ENCODE measurements at places on chromosomes 7 and 10.

DNA sequence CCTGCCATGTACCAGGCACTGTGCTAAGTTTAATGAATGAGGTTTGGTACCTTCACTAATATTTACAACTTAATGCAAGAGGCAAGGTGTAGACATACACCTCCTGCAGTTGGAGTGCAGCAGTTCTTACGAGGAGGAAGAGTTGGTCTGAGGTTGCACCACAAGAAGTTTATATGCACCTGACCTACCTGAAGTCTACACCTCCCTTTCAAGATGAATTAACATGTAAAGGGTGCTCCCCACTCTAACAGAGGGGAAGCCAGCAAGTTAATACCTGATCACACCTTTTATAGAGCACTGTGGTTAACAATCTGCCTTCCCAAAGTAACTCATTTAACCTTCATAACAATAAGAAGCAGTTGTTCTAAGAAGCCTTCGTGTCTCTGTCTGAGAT, 120.0 kb downstream of the LYZL1 start:
- DNase-seq = no peak

GRCh38 chr7:117085769-117086463, 132.6 kb downstream of the ST7 start:
- DNase-seq = no peak

DNA sequence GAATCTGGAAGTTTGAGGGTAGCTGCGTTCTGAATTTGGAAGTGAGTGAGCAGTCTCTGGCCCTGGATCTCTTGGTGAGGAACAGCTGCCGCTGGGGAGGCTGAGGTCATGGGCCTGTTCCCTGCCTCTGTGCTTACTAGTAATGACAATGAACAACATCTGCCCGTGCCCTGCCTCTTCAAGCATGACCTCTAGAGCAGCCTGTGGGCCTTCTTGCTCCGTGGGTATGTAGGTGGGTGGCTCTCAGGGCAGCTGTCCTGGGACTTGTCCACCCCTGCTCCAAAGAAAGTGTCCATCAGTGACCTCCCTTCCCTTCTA, 186.2 kb downstream of the CXCL12 start:
- no peak for DNase-seq

- no peak for DNase-seq
These were observed 416.5 kb downstream of the MAGI2 start for GRCh38 chr7:79037001-79037400.

DNA sequence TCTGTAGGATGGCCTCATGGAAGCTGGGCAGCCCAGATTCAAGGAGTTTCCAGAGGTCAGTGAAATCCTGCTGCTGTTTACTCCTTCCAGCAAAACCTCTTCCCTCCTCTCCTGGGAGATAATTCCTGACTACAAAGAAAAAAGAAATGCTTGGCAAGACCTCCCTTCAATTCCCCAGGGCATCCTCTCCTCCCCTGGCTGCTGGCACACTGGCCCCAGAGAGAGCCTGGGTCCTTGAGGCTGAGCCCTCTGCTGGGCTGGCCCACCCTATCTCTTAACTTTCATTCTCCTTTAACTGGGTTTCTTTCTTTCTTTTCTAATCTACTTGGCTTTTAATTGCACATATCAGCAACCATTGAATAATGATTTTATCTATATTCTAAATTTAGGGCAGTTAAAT, 7.7 kb downstream of the DRGX start:
- no peak for DNase-seq

- DNase-seq = no peak
These were observed 12.8 kb downstream of the CREB3L2 start for GRCh38 chr7:137989094-137989493.

- no peak for DNase-seq
These were observed 21.3 kb downstream of the CALML3 start for GRCh38 chr10:5545778-5546710.

- peak; percentile 75 for DNase-seq
These were observed 40.7 kb downstream of the TARP start for GRCh38 chr7:38232502-38233366.

DNA sequence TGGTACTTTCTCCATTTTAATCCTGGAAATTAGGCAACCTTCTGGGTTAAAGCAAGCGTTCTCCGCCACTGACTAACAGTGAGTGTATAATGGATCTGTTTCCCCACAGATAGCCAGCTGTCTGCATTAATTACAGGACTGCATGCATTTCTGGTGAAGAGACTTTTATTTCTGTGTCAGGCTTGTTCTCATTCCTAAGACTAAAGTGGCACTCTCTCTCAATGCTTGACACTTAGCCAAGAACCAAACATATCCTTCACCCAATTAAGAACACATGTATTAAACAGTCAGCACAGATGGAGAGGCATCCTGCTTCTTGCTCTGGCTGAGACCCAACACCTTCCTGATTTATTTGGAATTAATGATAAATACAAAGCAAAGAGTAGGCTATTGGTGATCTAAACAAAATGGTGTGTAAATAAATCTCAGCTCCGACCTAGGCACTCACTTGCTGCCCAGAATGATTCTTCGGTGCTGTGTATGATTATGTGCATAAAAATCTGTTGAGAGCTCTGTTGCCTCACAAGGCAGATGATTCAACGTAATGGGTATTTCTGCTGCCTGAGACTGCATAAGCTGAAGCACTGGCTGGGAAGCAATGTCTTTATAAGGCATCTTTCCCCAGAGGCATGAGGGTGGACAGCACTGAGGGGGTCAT, 16.8 kb downstream of the CALU start:
- no peak for DNase-seq

GRCh38 chr7:121313793-121314676, 14.8 kb upstream of the WNT16 start:
- DNase-seq = no peak

DNA sequence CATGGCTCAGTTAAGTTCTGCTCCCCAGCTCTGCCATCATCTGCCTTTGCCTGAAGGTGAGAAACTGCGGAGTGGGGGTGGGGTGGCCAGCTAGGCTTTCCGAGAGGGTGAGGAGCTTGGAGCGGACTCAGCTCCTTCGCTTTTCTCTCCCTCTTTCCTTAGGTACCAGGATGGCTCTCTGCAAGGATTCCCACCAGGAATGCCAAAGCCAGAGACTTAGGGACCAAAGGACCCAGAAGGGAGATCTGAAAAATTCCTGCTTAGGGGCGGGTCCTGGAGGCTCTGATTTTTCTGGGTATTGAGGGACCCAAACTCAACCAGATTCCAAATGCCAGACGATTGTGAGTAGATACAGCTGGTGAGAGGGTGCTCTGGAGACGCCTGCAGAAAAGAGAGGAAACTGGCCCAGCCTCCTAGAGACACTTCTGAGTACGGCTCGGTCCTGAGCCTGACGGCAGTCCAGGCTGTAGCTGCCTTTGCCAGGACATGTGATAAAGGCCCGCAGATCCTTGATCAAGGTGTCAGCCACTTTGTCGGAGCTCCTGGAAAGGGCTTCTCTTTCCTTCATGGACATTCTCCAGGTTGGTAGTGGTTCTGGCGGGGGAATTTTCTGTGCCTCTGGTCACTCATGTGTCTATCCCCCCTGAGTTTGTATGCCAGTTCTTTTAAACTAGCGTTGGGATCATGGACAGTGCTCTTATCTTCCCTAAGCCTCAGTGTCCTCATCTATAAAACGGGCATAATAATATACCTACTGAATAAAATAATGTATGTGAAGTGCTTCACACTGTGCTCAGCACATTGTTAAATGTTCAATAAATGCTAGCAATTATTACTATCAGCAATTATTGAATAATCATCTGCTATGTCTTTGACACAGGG, 42.5 kb upstream of the BTRC start:
- DNase-seq = no peak

Data from suppressor macrophage treated with lipopolysaccharide for 1 hour (primary cell).